ENCODE measurements at places on chromosomes 5 and 9.

DNA sequence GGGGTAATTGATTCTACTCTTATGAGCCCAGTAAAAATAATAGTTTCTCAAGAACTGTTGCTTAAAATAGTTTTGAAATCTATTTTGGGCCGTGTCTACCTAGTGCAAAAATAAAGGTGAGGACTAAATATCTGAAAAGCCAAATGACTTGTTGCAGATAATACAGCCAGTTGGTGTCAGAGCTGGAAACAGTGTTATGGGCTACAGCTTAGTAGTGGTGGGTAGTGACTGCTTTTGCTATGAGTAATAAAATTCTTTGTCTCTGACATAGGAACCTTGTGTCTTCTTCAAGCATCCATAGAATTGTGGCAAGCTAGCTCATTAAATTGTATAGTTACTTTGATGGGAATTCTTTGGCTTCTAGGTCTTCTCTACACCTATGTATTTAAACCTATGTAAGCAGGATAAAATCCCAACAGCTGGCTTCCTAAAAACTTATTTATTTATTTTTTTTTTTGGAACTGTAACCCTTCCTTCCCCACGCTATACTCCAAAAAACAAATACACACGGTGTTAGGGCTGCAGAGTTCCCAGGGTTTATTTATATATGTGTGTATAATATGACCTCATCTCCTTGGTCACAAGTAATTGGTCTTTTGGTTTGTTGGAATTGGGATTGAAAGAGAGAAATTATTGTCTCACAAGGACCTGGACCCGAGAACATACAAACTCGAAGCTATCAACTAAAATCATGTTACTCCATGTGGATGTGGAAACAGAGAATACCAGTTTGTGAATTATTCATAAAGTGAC, 138.0 kb downstream of the NUDT12 start:
- DNase-seq = no peak

DNA sequence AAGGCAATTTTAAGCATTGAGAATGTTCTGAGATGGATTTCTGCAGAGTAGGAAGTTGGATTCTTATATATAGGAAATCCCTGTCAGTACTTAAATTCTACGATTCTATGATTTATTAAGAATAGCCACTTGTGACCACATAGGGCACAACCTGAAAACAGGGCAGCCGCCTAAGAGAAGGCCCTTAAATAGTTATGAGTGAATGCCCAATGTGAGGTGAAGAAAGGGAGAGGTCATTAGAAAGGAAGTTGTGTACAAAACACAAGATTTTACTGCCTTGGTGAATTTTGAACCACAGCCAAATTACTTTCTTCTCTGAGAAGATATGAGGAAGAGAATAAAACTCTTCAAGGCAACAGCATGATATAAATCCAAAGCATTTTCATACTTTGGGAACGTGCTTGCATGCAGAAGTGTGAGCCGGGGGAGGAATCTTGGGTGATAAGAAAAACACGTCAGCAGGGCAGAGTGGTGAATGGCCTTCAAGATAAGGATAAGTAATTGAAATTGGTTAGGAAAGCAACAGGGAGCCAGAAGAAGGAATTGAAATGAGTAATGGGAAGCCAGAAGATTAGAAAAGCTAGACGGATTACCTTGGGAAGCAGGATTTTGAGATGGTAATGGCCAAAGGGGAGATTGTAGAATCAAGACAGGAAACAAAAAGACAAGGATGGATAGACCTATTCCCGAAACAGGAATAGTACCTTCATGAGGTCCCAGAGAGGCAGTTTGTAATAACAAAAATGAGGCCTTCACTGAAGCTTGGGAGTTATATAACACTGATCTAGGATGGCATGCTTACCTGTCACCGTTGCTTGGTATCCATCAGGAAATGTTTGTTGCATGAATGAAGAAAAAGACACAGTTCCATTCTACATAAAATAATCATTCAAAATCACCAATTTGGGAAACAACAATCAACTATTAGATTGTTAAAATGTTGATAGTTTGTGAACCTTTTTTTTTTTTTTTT, 244.3 kb downstream of the PDE4D start:
- DNase-seq = no peak

DNA sequence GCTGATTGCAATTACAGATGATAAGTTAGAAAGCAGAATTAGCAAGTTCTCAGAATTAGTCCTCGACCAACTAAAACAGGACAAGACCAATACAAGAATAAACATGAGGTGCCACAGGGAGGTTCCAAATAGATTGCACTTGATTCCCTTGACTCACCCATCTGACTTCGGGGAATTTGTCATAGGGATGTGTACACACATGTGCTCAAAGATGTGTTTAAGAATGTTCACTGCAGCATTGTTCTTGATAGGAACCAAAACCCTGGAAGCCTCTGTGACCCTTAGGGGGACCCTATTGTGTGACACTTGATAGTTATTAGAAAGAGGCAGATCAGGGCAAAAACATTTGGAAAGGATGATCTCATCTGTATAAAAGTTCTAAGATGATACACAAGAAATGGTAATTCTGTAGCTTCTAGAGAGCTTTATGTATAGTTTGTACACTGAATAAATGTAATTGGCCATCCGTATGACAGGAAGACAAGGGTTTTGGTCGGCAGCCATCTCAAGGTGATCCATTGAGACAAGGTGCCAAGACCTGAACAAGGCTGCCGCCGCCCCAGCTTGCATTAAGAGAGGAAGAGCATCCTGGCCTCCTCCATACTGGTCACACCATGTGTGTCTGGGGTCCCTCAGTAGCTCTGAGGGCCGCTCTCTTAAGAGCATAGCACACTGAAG, 48.2 kb upstream of the GARNL3 start:
- DNase-seq = no peak

DNA sequence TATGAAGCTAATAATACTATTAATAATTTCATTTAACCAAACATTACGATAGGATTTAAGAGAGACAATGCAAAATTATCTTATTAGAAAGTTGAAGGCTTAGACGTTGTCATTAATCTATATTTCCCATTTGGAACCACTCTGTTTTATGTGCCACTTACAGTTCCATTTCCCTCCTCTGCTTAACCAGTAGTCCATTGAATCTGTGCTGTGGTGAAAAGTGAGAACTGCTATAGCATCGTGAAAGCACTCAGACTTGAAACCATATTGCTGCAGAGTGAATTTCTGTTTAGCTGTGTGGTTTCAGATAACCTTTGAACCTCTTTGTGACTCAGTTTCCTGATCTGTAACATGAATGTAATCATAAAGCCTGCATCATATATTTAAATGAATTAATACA, 2304.5 kb downstream of the MAT2B start:
- no peak for DNase-seq

- no peak for DNase-seq
Observed at GRCh38 chr5:107461770-107462169, 209.0 kb downstream of the EFNA5 start.

All from coronary artery (tissue), 2 donors.